NCI-H1092 (cell line): ENCODE measurements at places on chromosomes 5 and 9.

DNA sequence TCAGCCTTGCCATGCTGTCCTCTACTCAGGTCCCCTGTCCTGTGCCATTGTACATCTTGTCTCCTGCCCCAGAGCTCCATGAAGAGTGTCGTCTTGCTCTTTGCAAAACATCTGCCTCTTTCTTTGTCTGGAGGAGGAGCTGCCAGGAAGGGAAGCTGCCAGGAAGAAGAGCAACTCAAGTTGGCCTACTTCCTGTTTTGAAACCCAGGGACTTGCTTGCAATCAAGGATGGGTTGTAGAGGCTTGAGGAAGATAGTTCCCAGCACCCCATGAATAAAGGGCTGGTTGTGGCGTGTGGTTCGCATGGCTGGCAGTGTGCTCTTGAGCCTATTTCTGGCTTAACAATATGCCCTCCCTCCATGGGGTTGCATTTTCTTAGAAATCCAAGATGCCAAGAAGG lies 53.0 kb upstream of the CPEB4 start:
- no peak for DNase-seq

GRCh38 chr9:104094534-104095015 lies 466 bp downstream of the SMC2 start:
- no peak for DNase-seq

DNA sequence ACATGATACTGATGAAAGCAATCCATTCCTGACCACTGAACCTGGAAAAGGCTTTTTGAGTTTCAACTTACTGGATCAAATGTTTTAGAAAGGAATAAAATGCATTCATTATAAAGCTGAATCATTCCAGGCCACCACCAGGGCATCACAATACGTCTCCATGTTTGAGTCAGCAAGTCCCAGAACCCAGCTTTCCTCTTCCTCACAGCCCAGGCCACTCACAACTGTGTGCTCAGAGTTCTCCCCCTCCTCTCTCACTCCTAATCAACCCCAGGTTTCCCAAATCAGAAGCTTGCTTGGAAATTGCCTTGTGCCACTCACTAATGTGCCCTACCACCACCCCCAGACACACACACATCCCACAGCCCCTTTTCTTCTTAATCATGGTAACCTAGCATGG lies 91.7 kb downstream of the GNA14 start:
- no peak for DNase-seq

GRCh38 chr5:91007251-91007650 lies 375.9 kb downstream of the ARRDC3 start:
- no peak for DNase-seq

- no peak for DNase-seq
Measured at GRCh38 chr9:26758655-26759054, 133.9 kb downstream of the CAAP1 start.

- DNase-seq, result no peak
Measured at GRCh38 chr5:132265336-132266030, 8.0 kb downstream of the PDLIM4 start.

- DNase-seq, result no peak
Measured at GRCh38 chr5:139271201-139272027, 22.1 kb upstream of the MATR3 start.

GRCh38 chr5:67319935-67320725 lies 123.5 kb upstream of the CD180 start:
- DNase-seq, result no peak

DNA sequence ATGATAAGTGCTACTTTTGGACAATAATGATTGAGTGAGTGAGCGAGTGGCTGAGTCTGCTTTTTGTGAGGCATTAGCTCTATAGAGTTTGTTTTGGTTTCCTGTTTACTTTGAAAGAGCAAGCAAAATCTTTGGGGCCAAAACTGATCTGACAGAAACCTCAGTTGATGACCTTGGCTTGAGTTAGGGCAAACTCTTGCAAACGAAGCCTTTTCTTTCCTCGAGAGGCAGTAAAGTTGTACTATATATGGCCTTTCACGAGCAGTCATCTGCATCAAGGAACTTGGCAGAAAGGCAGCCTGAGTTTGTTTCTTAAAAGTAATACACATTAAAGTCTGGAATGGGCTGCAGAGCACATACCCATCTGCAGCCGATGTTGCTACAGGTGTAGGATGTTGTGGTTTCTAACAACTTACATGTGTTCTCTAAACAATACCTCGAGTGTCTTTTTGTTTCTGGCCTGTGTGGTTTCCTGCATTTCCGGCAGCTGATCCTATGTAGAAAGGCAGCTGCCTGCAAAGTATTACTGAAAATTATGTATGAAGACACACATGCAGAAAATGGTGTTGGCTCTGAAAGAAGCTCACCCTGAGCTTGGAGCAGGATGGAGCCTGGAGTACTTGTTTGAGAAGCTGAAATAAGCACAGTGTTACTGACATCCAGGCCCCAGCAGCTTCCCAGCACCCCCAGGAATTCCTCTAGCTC lies 60.8 kb downstream of the FOXD1 start:
- DNase-seq, result no peak

DNA sequence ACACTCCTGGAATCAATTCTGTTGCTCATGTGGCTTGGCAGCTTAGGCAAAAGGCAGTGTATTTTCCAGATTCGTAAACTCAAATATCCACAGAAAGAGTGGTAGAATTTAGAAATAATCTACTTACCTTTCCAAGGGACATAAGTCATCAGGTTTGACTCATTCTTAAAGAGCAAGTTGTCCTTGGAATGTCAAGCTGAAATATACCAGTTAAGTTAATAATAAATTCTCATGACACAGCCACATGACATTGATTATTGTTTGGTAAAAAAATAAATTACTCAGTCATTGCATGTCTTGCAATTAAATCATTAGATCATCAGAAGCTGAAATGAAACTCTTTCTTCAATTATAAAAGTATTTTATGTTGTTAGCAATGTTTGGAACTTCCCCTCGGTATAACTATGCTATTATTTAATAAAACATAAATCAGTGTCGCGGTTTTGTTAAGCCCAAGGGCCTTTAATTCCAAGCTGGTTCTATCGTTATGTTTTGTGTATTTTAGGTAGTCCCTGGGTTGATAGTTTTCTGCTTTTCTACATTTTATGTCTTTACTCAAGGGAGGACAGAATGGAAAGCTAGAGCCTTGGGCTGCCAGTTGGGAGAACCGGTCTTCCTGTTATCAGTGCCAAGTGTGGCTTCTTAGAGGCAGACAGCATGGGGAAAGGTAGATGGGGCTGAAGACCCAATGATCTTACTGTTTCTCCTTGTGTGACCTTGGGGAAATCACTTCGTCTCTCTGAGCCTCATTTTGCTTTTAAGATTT lies 79.3 kb upstream of the PRLR start:
- no peak for DNase-seq

- DNase-seq, result no peak
Measured at GRCh38 chr9:106945727-106946660, 83.0 kb downstream of the ZNF462 start.

- no peak for DNase-seq
Measured at GRCh38 chr5:62521319-62521718, 57.3 kb upstream of the LRRC70 start.

DNA sequence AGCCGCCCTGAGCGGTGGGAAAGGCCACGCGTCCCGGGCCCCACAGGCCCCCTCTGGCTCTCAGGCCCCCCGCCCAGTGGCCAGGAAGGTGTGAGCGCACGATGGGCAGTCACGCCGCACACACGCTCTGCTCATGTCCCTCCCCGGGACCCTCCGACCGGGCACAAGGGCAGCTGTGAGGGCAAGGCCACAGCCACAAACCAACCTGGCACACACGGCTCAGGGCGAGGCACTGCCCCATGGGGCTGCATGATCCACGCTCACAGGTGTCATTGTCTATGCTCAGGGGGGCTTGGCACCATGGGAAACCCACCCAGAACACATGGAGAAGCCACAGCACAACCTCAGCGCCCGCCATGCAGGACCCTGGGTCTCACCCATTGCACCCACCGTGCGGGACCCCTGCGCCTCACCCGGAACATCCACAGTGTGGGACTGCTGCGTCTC lies 51.3 kb downstream of the SLC12A7 start:
- DNase-seq, result no peak

DNA sequence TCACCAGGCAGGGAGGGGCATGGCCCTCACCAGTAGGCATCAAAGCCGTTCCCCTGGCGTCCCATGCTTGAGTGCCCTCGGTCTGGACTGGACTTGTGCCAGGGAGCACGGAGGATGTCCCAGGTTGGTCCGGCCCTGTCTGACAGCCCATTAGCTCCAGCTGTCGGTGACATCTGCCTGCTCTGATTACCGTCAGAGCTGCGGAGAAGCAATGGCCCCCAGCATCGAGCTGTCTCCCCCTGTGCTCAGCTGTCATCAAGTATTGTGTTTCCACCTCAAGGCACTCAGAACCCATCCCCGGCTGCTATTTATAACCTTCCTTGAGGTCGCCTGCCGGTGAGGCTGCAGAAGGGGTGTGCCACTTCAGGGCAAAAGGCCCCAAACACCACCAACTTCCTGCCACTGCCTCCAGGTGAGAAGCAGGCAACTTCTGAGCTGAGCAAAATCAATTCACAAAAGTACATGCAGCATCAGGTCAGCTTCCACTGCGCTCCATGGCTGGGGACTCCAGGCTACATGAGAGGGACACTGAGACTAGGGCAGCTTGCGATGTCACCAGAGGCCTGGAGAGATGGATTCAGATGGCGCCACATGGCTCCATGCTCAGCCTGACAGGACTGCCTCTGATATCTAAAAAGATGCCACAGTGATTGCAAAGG lies 142.7 kb downstream of the C5orf15 start:
- DNase-seq, result peak; percentile 42

- no peak for DNase-seq
Measured at GRCh38 chr5:80793354-80793753, 138.6 kb upstream of the DHFR start.

GRCh38 chr5:81829242-81829641 lies 78.3 kb upstream of the SSBP2 start:
- no peak for DNase-seq

DNA sequence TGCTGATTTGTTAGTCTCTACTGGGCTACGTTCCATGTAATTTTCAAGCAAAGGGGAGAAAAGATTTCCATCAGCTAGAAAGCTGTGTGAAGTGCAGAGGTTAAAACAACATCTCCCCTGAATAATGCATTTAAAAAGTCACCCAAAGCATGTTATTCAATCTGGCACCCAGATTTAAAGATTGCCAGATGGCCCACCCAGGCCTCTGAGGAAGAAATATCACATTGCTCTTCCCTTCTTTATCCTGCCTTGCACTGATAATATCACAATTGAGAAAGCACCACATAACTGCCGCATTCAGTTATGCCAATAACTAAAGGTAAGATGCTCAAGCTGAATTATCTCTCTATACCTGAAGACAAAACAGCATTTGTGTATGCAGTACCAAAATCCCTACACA lies 119.4 kb upstream of the PUM3 start:
- no peak for DNase-seq

DNA sequence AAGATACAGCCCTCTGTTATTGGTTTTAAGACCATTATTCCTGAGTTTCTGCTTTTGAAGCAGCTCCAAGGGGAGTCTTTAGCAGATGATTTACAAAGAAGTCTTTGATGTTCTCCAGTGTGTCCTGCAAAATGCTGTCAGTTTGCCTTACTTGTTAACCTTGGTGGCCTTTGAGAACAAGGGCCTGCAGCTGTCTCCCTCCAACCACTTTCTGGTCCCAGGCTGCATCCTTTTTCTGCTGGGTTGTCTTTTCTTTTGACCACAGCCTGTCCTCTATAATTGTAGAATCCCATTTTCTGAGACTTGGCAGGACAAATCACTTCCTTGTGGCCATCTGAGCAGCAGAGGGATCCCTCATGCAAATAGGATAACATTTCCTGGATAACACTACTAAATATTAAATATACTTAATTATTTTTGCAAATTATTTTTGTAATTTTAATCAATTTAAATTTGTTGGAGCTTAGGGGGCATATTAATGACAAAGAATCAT lies 281.4 kb downstream of the DMRT2 start:
- no peak for DNase-seq

DNA sequence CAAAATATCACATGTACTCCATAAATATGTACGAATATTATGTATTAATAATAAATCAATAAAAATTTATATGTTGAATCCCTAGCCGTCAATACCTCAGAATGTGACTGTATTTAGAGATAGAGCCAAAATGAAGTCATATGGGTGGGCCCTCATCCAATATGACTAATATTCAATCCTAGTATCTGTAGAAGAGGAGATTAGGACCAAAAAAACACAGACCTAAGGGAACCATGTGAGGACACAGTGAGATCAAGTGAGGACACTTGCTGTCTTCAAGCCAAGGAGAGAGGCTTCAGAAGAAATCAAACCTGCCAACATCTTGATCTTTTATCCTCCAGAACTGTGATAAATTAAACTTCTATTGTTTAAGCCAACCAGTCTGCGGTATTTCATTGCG lies 3.7 kb upstream of the AMACR start:
- no peak for DNase-seq

GRCh38 chr5:89374144-89374784 lies 491.3 kb upstream of the MEF2C start:
- peak; percentile 48 for DNase-seq

- DNase-seq, result no peak
Measured at GRCh38 chr9:100354121-100354800, 1.5 kb upstream of the TEX10 start.

DNA sequence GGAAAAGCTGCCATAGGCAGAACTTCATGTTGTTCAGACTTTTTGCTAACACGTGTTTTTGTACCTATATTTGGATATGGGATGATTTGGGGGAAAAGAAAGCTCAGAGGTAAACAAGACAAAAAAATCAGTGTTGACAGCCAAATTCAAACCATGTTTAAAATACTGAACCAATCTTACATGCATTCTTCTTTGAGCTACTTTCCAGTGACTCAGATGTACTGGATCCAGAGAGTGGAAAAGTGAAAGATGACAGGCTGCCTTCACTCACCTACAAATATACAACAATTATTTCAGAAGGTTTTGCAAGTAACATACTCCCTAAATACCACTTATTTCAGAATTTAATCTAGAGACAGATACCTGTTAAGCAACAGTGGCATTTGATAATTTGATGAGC lies 165.7 kb downstream of the MPDZ start:
- no peak for DNase-seq

- no peak for DNase-seq
Measured at GRCh38 chr5:123093601-123094236, 4.7 kb downstream of the PRDM6 start.

DNA sequence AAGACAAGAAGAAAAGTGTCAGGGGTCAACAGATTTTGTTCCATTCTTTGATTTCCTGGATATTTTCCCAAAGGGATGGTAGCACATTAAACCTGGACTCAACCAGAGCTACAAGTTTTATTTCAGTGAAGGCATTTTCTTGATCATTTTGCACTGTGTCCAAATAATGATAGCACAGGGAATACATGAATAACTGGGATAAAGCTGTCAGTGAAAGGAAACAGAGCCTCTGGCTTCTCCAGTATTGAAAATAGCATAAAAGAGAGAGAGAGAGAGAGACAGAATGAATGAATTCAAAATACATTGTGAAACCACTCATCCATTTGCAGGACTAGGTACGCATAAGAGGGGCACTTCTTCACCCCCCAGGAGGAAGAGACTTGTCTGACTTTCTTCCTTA lies 43.0 kb downstream of the SEMA5A start:
- no peak for DNase-seq

DNA sequence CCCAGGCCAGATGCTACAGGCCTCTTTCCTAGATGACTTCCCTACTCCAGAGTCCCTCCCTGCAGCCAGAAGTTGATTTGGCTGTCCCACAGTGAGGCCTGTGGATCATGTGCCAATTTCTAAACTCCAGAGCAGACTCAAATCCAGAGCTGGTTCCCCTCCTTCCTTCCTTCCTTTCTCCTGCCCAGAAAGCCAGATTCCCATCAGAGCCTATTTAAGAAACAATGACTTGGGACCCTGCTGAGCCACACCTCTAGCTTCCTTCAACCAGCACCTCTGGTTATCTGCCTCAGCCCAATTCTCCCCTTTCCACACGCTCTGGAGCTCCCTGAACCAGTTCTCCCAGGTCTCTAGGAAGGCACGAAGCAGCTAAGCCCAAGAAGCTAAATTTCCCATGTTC lies 7.2 kb downstream of the FAM219A start:
- DNase-seq, result no peak
